ENCODE measurements at places on chromosomes 2 and 18.
A peak's percentile ranks its signal among the peaks of the same experiment; 100 is the strongest.

- no peak for DNase-seq
These were observed 172.2 kb upstream of the HAAO start for GRCh38 chr2:42964439-42965083.

DNA sequence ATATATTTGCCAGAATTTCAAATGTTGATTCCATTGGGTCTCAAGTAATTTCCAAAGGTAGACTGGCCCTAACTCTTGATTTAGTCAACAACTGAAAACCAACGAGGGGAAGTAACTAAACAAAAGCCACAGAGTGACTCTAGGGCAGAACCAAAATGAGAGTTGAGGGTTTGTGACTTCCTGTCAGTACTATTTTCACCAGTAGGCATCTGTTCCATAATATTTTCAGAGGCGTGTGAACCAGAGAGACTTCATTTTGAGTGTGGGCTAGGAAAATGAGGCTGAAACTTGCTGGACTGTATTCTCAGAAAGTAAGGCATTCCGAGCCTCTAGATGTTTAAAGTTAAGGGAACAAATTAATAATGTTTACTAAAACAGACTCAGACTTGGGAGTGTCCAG is 70.6 kb downstream of the GDF7 start:
- no peak for DNase-seq

DNA sequence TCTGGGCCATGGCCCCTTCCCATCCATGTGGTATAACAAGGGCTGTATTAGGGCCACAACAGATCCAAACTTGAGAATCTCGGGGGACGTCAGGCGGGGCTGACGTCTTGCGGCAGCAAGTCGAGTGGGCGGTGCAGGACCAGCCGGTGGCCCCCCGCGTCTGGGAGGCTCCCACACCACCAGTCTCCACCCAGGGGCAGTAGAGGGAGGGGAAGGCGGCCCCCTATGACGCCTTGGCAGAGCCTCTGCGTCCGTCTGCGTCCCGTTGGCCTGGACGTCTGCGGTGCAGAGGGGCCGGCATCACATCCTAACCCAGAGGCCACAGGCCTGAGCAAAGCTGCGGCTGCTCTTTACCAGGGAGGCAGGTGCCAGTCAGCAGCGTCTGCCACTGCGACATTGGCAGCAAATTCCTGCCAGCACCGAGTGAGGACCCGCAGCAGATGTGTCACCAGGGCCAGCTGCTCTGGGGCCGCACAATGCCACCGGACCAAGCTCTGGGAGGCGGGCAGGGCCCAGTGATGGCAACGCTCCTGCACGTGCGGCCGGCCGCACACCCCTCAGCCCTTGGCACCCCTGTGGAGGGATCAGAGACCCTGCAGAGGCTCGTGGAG is 73.8 kb downstream of the KCNG2 start:
- no peak for DNase-seq

GRCh38 chr2:233553366-233553765 is 13.2 kb downstream of the USP40 start:
- DNase-seq, result no peak

- DNase-seq, result no peak
These were observed 347.5 kb upstream of the SALL3 start for GRCh38 chr18:78632111-78632541.

DNA sequence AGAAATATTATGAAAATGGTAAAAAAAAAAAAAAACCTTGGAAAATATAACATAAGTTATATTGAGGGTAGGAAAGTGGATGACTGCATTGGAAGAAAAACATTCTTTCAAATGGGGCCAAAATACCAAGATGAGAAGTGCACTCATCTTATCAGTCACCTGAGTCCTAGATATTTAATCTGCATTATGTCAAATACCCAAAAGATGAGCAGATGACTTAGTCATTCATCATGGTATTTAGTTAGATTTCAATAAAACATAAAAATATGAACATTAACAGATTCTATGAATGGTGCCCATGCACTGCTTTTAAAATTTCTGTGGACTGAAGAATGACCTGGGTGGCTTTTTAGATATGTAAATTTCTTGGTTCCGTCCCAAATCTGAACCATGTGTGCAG is 56.9 kb downstream of the HNMT start:
- no peak for DNase-seq

- no peak for DNase-seq
These were observed 13.0 kb downstream of the FER1L5 start for GRCh38 chr2:96655526-96655925.

DNA sequence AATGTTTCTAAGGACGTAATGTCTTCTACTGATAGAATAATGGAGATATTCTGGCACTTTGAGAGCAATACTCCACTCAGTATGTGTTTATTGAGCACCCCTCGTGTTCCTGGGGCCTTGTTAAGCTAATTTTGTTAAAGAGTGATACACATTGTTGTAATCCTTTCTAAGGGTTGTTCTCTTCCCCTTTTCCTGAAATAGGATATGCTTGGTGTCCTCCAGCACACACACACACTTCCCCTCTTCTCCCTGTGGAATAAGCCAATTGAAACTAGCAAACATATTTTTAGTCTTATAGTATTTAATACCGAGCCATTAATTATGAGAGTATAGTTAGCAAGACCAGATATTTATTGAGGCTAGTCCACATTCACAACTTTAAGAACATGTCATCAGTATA is 114.1 kb downstream of the CRIM1 start:
- DNase-seq, result no peak

GRCh38 chr2:8469709-8470493 is 212.0 kb upstream of the ID2 start:
- no peak for DNase-seq

GRCh38 chr2:57022496-57022895 is 838.7 kb downstream of the CCDC85A start:
- no peak for DNase-seq

- no peak for DNase-seq
These were observed 146.1 kb downstream of the BCL11A start for GRCh38 chr2:60407398-60407797.

DNA sequence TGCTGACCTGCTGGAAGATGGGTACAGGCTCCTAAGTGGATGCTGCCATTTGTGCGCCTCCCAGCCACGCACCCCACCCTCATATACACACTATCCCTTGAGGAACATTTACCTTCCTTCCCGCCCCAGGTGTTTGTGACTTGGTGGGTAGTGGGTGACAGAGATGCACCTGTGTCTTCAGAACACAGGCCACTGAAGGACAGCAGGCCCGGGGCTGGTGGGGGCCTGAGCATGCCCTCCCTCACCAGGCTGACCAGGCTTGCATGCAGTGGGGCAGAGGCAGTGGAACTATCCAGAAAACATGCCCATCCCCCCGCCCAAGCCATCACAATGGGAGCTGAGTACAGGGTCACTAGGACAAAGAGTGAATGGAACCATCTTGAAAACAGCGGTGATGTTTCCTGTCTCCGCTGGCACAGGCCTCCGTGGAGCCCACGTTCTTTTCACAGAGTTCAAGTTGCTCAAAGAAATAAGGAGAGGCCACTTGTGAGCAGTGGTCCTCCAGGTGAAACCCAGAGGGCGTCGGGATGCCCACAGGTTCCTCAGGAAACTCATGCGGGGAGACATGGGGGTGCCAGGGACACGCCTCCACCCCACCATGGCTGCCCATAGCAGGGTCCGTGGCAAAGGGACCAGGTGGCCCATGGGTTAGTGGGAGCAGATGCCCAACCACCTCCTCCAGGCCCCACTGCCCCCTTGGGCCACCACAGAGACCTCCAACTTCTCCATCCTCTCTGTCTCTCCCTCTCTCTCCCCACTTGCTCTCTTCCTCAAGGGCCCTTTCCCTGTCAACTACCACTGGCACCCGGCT is 90.9 kb downstream of the MALT1 start:
- DNase-seq, result no peak

DNA sequence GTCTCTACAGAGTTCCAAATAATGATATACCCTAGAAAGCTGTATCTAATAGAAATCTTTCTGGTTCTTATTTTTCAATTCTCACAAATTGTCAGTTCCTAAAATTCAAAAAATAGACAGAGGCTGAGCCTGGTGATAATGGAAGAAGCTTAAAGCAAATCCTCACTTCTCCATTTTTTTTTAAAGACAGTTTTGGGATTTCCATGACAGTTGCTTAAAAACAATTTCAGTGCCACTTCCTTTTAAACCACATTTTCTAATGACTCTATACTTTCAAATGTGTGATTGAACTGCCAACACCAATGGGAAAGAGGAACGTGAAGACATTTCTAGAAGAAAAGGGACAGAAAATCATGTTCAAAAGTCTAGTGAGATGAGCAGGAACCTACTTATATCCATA is 4.0 kb downstream of the GKN2 start:
- no peak for DNase-seq

DNA sequence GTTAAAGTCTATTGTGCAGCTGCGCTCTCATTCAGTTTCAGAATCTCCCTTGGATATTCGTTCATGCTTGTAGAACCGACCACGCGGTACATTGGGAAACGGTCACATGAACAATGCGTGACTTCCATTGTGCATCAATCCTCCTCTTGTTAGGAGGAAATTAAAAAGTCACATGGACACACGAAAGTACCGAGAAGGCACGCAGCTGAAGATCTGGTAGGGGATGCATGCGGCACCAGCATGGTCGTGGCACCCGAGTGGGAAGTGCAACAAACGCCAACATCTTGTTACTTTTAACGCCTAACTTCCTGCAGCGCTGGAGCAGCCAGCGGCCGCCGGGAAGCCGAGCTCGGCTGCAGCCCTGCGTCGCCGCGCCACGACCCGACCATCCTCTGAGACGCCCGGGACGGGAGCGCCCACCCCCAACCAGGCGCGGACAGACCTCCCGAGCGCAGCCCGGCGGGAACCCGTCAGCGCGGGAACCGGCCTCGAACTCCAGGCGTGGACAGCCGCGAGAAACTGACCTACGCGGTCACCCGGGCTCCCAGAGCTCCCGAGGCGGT is 412 bp downstream of the OSBPL1A start:
- peak; percentile 78 for DNase-seq

DNA sequence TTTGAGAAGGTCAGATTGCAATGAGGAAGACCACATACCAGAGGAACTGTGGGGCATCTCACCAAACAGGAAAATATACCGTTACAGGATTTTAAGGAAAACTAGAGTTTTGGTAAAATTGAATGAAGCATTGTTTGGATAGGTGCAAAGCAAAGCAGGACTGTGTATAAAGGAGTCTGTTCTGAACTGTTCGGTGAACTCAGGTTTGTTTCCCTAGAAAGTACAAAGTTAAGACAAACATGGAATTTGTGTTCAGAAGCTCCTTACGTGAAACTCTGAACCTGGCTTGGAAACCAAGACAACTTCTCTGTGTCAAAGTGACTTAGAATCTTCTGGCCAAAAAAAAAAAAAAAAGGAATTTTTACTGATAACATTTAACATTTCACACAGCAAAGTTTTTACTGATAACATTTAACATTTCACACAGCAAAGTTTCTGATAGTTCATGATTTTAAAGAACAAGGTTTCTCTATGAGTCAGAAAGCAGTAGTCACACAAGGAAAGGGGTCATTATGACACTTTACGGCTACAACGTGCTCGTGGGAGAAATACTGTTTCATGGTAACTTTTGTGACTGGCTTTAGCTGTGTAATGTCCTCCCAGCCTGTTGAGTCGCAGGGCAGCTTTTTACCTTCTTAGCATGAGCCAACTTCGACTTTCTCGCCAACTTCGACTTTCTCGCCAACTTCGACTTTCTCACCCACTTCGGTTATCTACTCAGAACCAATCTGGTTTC is 21.2 kb upstream of the TET3 start:
- no peak for DNase-seq

- DNase-seq, result no peak
These were observed 647.0 kb upstream of the NXPH2 start for GRCh38 chr2:139427164-139427563.

DNA sequence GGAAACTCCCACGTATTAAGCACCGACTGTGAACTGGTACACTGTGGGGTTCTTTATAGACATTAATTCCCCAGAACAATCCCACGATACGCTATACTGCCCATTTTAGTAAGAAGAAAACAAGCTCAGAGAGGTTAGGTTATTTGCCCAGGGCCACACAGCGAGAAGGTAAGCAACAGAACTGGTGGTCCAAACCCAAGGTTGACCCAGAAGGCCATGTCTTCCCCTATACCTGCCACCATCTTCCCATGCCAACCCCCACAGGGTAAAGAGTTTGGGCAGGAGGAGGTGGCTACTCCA is 69.9 kb downstream of the MARCO start:
- no peak for DNase-seq

GRCh38 chr18:4455113-4455811 is at the start of gene DLGAP1:
TSS of gene DLGAP1 (minus strand) at chr18:4455307.
- peak; percentile 61 for DNase-seq

DNA sequence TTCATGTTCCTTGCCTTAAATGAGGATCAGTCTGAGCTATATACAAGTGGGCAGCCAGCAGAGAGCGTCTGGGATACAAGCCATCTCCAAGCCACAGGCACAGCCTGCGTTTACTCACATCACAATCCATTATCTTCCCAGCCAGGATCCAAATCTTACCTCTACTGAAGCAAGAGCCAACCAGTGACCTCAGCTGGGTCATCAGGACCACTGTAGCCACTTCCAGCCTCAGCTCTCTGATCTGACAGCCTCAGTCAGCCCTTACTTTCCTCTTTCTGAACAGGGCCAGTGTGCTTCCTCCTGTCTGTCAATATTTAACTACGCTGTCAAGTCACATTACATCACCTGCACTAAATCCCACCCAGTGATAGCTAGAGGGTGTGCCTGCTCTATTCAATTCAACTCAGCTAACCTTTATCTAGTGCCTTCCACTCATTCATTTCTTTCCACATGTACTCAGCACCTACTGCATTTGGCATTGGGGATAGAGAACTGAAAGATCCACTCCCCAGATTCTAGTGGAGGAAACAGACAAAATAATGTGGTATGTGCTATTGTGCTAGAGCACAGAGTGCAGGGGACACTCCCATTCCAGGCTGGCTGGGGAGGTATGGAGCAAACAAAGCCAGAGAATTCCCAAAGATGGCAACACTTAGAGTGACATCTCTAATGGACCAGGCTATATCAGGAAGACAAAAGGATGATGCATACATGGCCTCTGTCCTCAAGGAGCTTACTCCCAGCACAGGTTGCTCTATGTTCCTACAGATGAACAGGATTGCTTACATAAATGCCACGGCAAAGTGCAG is 146.5 kb downstream of the NCKAP5 start:
- peak; percentile 69 for DNase-seq

DNA sequence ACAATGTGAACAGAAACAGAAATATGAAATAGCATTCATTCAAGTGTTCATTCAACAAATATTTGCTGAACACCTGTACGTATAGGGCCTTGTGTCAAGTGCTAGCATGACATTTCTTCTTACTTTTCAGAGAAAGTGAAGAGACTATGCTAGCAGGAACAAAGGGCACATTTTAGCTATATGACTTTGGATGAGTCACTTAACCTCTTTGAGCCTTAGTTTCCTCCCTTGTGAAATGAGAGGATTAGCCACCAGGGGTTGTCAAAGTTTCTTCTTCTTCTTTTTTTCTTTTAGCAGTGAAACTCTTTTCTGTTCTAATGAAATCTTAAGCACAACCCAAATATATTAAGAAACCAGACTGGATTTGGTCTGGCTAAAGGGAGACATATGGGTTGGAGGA is 53.1 kb downstream of the FIGN start:
- no peak for DNase-seq

DNA sequence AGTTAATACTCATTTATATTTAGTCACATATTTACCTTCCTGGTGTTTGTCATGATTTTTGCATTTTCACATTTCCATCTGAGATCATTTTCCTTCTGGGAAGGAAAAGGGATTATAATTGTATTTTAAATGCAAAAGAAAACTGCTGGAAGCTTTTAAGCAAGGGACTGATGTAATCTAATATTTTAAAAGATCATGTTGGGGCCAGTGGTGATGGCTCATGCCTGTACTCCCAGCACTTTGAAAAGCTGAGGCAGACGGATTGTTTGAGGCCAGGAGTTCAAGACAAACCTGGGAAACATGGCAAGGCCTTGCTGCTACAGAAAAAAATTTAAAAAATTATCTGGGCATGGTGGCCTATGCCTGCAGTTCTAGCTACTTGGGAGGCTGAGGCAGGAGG is 149.0 kb downstream of the MIB1 start:
- DNase-seq, result no peak
